Stimulated activated naive CD4-positive, alpha-beta T cell (primary cell): ENCODE measurements at places on chromosomes 6 and 20.

- DNase-seq, result no peak
Measured at GRCh38 chr6:70180183-70180900, 122.5 kb downstream of the COL9A1 start.

DNA sequence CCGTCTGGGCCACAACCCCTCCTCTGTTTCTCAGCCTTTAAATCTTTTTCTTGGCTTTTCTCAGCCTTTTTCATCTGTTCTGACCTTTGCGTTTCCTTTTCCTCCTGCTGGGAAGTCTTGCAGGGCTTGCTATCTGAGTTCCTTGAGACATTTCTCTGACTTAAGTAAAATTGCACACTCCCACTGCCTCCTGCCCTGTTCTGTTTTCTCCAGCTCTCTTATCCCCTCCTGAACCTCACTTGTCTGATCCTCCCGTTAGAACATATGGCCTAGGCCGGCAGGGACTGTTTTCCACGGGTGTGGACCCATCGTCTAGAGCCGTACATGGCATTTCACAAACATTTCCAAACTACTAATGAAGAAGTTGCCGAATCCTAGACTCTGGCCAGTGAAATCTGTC is 63.0 kb downstream of the ARID1B start:
- no peak for DNase-seq

- no peak for DNase-seq
Measured at GRCh38 chr6:22838345-22838744, 269.0 kb downstream of the HDGFL1 start.

- no peak for DNase-seq
Measured at GRCh38 chr6:4664117-4664626, 112.0 kb upstream of the CDYL start.

DNA sequence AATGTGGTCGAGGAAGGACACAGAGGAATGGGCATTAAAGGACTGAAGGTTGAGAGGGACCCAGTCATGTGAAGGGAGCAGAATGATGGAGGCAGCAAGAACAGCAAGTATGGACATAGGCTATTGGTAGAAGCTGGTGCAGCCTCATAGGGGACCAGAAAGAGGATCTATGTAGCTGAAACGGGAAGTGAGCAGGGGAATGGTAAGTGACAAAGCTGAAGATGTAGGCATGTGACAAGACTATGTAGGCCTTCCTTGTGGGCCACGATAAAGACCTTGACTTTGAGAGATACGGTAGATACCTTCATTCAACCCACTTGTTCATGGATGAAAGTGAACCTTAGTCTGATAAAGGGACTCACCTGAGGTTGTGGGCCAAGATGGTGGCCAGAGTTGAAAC is 3.5 kb downstream of the CTNNBL1 start:
- no peak for DNase-seq

DNA sequence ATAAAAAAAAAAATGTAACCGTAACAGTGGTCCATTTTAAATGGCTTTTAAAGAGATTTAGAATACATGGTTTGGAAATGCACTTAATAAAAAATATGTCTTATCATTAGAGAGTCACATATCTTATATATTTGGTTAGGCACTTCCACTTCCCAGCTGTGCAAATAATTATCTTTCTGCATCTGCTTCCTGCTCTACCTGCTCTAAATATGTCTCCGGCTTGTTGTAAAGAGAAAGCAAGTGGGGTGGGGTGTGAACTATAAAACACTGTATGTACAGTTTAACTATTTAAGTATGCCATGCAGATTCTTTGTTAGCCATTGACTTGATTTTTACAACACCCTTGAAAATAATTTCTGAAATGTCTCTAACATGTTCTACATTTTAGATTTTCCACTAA is 106.3 kb downstream of the NKAIN2 start:
- DNase-seq, result no peak

DNA sequence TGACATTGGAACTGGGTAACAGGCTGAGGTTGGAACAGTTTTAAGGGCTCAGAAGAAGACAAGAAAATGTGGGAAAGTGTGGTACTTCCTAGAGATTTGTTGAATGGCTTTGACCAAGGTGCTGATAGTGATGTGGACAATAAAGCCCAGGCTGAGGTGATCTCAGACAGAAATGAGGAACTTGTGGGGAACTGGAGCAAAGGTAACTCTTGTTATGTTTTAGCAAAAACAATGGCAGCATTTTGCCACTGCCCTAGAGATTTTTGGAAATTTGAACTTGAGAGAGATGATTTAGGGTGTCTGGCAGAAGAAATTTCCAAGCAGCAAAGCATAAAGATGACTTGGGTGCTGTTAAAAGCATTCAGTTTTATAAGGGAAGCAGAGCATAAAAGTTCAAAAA is 474.7 kb upstream of the ADGRB3 start:
- no peak for DNase-seq

DNA sequence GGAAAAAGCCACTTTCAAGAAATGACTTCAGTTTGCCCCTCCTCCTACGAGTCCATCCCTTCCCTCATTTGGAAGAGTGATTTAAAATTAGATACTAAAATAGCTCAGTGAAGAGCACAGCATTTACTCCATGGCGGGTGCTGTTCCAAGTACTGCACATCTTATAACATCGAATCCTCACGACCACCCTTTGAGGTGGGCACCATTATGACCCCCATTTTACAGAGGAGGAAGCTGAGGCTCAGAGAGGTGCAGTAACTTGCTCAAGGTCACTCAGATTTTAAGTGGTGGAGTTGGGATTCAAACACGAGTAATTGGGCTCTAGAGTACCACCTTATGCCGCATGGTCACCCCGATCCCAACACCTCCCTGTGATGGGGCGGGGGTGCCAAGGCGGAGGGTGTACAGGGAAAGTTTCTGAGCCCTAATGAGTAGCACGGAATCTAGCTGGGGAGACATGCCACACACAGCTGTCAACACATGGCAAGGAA is 25.5 kb downstream of the TTBK1 start:
- DNase-seq, result no peak

GRCh38 chr6:111804627-111805235 is 68.5 kb downstream of the FYN start:
- DNase-seq, result peak; percentile 29

- DNase-seq, result no peak
Measured at GRCh38 chr20:13984211-13984610, 6.2 kb downstream of the SEL1L2 start.

GRCh38 chr20:20796766-20797440 is 84.5 kb upstream of the RALGAPA2 start:
- DNase-seq, result no peak

GRCh38 chr20:50460115-50460607 is 50.0 kb upstream of the PTPN1 start:
- DNase-seq, result no peak

DNA sequence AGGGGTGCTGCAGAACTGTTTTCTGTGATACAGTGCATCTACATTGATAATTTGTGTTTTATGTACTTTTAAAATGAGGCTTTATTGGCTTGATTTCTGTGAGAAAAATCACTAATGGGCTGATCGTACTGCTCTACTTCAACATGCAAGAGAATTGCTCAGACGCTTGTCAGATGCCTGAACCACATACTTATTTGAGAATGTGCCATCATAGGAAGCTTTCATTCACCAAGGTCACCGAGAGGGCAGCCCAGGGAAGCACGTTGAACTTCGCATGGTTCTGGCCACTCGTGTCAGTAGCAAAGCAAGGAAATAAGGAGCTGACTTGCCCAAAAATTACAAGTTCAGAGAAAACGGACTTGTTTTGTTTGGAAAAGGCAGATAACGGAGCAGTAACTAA is 168.5 kb upstream of the AKAP12 start:
- DNase-seq, result no peak

GRCh38 chr6:593139-593906 is 63.6 kb downstream of the HUS1B start:
- DNase-seq, result peak; percentile 4

DNA sequence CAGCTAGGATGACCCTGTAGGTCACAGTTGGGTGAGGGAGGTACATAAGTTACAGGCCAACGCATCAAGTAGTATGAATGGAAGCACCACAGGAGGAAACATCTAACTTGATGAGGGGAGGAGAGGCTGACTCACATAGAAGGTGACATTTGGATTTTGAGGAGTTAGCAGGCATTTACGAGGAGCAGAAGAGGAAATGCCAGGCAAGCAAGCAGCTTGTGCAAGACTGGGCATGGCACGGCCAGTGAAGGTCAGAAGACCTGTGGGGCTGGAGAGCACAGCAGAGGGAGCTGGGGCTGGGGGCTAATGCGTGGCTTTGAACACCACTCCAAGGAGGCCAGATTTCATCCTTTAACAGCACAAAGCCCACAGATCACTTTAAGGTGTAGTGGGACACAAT is 37.8 kb downstream of the MUC22 start:
- DNase-seq, result no peak

DNA sequence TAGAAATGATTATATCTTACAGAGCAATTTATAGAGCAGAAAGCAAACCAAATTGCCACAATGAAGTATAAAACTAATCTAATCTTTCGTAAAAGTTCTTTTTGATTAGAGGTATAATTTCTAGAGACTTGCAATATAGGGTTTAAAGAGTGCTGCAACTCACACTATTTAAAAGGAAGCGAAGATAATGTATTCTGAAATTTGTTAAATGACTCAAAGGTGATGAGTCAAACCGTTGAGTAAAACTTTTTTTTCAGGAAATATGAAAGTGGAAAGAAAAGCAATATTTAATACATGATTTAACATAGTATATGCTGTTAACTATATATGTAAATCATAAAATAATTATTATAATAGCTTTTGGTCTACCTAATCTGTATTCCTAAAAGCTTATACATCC is 133.6 kb downstream of the SYNE1 start:
- DNase-seq, result no peak

DNA sequence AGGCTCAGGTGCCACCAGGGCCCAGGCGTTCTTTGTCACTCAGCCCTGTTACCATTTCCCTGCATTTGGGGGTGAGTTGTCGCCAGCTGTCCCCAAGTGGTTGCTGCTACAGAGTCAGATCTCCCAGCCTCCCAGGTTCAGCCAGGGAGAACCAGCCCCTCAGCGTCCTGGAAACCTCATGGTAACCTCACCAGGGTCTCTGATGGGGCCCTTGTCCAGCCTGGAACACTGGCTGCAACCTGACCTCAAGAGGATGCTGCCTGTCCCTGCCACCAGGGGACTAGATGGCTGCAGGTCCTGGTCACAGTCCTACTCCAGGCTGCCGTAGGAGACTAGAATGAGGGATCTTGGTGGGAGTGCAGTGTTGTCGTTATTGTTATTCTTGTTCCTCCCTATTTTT is 228.3 kb upstream of the PDE10A start:
- no peak for DNase-seq

DNA sequence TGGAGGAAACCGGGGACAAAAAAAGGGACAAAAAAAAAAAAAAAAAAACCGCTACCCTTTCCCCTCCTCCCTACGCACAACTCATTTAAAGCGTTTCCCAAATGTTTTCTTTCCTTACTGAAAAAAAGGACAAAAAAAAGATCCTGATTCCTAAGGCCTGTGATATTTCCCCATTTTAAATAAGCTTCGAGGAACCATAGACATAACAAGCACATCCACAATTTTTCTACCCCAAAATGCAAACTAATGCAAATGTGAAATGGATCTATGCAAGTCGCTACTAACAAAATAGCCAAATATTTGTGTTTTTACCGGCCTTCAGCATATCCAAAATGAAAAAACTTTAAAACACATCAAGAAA is 1.4 kb upstream of the ZNF217 start:
- DNase-seq, result no peak

DNA sequence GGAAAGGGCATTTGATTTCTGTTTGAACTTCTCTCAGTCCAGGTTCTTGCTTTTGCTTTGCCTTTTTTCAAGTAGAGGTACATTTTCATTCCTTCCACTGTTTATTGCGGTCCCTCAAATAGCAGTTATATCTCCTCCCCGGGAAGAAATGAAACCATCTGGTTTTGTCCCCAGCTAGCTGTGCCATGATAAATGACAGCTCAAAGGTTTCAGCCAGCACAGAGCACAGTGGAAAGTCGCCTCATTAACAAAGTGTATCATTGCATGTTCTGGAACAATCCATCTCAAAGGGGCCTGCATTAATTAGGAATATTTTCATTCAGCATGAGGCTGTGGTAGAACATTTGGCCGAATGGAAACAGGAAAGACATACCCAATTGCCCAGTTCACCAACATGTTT is 146.0 kb downstream of the EDN3 start:
- no peak for DNase-seq

DNA sequence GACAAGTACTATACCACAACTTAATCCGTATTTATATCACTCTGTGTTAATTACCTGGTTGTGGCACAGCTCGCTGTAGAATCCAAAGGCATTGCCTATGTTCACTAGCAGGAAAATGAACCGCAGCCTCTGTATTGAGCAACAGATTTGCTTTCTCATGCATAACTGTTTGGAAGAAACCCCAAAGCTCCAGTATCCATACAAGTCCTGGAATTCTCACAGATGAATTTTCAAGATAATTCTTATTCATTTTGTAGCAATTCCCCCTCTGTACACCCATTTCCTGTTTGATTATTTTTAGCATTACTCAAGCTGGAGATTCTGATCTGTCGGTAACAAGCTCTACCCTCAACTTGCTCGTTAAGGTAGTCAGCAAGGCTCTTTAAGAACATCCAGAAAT is 63.5 kb downstream of the STMND1 start:
- no peak for DNase-seq

DNA sequence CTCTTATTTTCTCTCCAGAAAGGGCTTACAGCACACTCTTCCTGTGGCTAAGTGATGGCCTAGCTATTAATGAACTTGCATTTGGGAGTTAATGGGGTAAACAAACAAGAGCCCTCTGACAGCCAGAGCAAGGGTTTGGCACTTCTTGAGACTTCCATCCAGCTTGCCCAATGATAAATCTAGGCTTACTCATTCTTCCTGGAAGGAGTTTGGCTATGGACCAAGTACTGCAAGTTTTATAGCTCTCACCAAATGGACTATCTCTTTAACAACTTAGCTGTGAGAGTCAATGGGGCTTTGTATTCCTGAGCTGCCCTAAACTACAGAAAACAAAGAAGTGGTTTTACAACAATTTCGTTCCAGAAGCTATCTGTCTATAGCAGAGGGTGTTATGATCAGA is 16.7 kb upstream of the PI3 start:
- DNase-seq, result no peak
